ENCODE measurements at places on chromosomes 16 and 17. TPM values are rescaled to one million over a fixed set of nuclear protein-coding genes. Genes with fewer than 3 reads are reported as not detected.

- no peaks in the 10 kb centered on the region for H3K27me3 ChIP-seq
- H3K36me3 ChIP-seq: peaks cover 51% of the 10 kb centered on the region
- no peaks in the 10 kb centered on the region for H3K4me1 ChIP-seq
- H3K4me3 ChIP-seq: no peak overlapping the region
- DNase-seq: no peak
- H3K27ac ChIP-seq: no peak overlapping the region
Observed at GRCh38 chr17:48125829-48126531, 18.4 kb downstream of the SNX11 start.

- no peaks in the 10 kb centered on the region for H3K4me1 ChIP-seq
- no peaks in the 10 kb centered on the region for H3K36me3 ChIP-seq
- no peak overlapping the region for H3K27ac ChIP-seq
- DNase-seq: no peak
- H3K27me3 ChIP-seq: peaks cover 18% of the 10 kb centered on the region
- H3K4me3 ChIP-seq: no peak overlapping the region
Observed at GRCh38 chr17:9672691-9673090, 27.4 kb downstream of the USP43 start.

SSTR5 gene
- total RNA-seq: not detected

DNA sequence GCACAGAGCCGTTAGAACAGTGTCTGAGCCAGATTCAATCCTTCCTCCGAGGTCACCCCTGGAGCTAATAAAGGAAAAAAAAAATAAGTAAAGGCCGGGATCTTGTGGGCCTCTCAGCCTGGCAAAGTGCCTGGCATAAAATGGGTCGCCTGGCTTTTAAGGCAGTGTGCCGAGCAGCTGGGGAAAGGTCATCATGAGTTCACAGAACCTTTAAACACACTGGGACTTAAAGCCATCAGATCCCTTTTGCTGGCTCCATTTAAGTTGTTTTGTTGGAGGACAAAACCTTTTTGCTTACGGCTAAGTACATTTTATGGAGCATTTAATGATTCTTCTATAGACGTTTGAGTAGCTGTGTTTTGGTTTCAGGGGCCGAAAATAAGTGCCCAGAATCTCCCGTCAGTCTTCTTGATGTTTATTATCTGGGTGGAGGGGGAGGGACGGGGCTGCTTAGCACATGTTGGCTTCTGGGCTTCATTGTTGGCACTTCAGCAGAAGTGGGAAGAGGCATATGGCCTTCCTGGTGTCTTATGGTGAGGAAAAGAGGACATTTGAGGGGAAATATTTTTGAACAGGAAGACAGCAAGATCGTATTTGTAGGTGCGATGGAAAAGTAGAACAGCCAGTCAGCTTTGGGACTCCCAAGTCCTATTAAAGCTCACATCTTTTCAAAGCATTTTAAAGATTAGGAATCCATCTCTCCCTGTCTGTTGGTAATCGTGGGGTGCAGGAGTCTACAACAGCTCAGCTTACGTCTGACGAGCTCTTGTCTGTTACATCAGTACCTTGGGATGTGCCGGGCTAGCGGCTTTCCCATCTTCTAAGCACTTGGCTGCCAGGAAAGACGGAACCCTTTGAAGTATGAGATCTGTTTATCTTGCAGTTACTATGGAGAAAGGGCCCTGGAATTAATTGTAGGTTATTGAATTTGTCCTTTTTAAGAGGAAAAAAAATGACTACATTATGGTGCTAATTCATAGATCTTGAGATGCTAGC, 31.1 kb downstream of the RBFOX1 start:
- no peaks in the 10 kb centered on the region for H3K27me3 ChIP-seq
- no peaks in the 10 kb centered on the region for H3K36me3 ChIP-seq
- H3K27ac ChIP-seq: no peak overlapping the region
- peaks cover 11% of the 10 kb centered on the region for H3K4me1 ChIP-seq
- no peak for DNase-seq

- peaks cover 5% of the 10 kb centered on the region for H3K4me1 ChIP-seq
- no peak overlapping the region for H3K27ac ChIP-seq
- DNase-seq: no peak
- H3K36me3 ChIP-seq: peaks cover 6% of the 10 kb centered on the region
- no peak overlapping the region for H3K4me3 ChIP-seq
Observed at GRCh38 chr17:75909812-75910274, 5.2 kb upstream of the MRPL38 start.

- no peaks in the 10 kb centered on the region for H3K36me3 ChIP-seq
- H3K27ac ChIP-seq: peak overlapping the region; percentile 64
- peaks cover 18% of the 10 kb centered on the region for H3K4me1 ChIP-seq
- H3K27me3 ChIP-seq: no peaks in the 10 kb centered on the region
Observed at GRCh38 chr17:51056813-51057510, 63.7 kb downstream of the SPAG9 start.
